HS-27A (cell line): ENCODE measurements at places on chromosomes 4 and X.

DNA sequence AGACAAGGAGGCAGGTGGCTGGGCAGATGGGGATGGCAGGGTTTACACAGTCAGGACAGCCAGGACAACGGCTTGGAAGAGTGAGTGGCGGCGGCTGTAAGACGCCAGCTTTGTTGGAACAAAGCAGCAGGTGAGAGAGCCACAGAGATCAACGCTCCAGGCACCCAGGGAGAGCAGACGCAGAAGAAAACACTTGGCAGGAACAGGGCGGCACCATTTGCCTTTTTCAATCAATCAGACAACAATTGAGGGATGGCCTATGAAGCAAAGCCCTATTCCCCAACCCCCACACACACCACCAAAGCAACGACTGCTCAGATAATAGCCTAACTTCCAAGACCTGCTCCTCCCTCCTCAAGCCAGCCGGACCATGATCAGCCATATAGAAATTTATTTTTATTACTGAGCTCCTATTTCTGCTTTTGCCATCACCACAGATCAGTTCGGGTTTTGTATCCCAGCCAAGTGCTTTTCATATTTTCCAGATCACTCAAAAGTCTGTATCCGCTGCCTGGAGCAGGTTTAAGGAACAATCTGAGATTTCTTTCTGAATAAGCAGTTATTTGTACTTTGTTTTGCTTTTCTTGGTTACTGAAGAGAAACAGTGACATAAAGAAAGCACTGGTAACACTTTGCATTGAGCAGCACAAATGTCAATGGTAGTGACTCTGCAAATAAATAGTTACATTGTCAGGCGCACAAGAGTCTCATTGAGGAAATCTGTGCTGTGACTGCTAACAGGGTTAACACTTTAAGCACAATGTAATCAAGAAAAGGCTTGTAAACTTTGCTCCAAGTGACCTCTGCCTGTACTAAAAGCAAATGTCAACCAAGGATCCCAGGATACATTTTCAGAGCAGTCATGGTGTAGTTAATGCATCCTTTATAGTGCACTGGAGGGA, 81.8 kb upstream of the RBPJ start:
- no peak for DNase-seq

DNA sequence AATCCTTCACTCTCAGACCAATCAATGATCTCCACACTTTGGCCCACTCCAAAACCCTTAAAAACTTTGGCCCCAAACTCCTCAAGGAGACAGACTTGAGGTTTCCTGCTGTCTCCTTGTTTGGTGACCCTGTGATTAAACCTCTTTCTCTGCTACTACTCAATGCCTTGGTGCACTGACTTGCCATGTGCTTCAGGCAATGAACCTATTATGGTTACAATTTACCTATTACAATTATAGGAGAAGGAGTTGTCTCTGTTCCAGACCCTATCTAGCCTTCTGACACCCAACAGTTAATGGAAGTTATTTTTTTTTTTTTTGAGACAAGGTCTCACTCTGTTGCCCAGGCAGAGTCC, 263.1 kb downstream of the STIM2 start:
- DNase-seq = no peak

- no peak for DNase-seq
These were observed 23.7 kb downstream of the BMP2K start for GRCh38 chr4:78799551-78800495.

GRCh38 chr4:115575851-115576250, 462.4 kb upstream of the NDST4 start:
- DNase-seq = no peak
